ENCODE measurements at places on chromosomes 1 and 21. TPM values are rescaled to one million over a fixed set of nuclear protein-coding genes. Genes with fewer than 3 reads are reported as not detected.

Gene FCAMR
- 5.3 TPM for polyA plus RNA-seq

GRCh38 chr1:199282751-199283305, 644.0 kb downstream of the PTPRC start:
- no peak overlapping the region for H3K4me3 ChIP-seq
- H3K27me3 ChIP-seq = no peaks in the 10 kb centered on the region
- no peaks in the 10 kb centered on the region for H3K36me3 ChIP-seq
- no peak overlapping the region for H3K27ac ChIP-seq
- no peak for DNase-seq
- H3K4me1 ChIP-seq = no peaks in the 10 kb centered on the region

GRCh38 chr1:230821346-230821745, 47.0 kb downstream of the C1orf198 start:
- no peaks in the 10 kb centered on the region for H3K36me3 ChIP-seq
- no peak for DNase-seq
- H3K4me3 ChIP-seq = no peak overlapping the region
- H3K27ac ChIP-seq = no peak overlapping the region
- H3K4me1 ChIP-seq = peaks cover 27% of the 10 kb centered on the region
- H3K27me3 ChIP-seq = no peaks in the 10 kb centered on the region

Gene F3
- 66.7 TPM for polyA plus RNA-seq

GRCh38 chr1:182507685-182508084, 57.7 kb downstream of the RGSL1 start:
- no peaks in the 10 kb centered on the region for H3K36me3 ChIP-seq
- H3K4me1 ChIP-seq = no peaks in the 10 kb centered on the region
- H3K27ac ChIP-seq = no peak overlapping the region
- no peak overlapping the region for H3K4me3 ChIP-seq
- peak; percentile 66 for DNase-seq

Gene ADCY10
- 0.25 TPM for polyA plus RNA-seq

- no peaks in the 10 kb centered on the region for H3K36me3 ChIP-seq
- no peak for DNase-seq
- peaks cover 3% of the 10 kb centered on the region for H3K4me1 ChIP-seq
- no peaks in the 10 kb centered on the region for H3K27me3 ChIP-seq
These were observed 46.4 kb upstream of the DPT start for GRCh38 chr1:168775366-168775765.

Gene RIPK4
- polyA plus RNA-seq = 22.2 TPM

- no peak overlapping the region for H3K27ac ChIP-seq
- no peak for DNase-seq
- peaks cover 59% of the 10 kb centered on the region for H3K36me3 ChIP-seq
- no peak overlapping the region for H3K4me3 ChIP-seq
- H3K27me3 ChIP-seq = no peaks in the 10 kb centered on the region
These were observed 34.9 kb downstream of the FAM151A start for GRCh38 chr1:54588377-54588776.

- no peaks in the 10 kb centered on the region for H3K27me3 ChIP-seq
- H3K4me3 ChIP-seq = no peak overlapping the region
- no peak for DNase-seq
- no peaks in the 10 kb centered on the region for H3K36me3 ChIP-seq
These were observed 717.9 kb upstream of the CXADR start for GRCh38 chr21:16794950-16795349.

DNA sequence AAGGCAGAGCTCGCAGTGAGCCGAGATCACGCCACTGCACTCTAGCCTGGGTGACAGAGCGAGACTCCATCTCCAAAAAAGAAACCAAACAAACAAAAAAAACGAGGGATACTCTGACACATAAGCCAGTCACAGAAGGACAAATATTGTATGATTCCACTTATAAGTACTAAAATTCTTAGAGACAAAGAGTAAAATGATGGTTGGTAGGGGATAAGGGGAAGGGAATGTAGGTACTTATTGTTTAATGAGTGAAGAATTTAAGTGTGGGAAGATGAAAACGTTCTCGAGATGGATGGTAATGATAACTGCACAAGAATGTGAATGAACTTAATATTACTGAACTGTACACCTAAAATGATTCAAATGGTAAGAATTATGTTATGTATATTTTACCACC, 66.7 kb upstream of the GUCA2A start:
- no peaks in the 10 kb centered on the region for H3K4me1 ChIP-seq
- H3K36me3 ChIP-seq = no peaks in the 10 kb centered on the region
- no peak for DNase-seq
- H3K27ac ChIP-seq = no peak overlapping the region
- H3K27me3 ChIP-seq = no peaks in the 10 kb centered on the region

Gene LIN28A
- polyA plus RNA-seq = 0.03 TPM

Gene FAM177B
- 5.5 TPM for polyA plus RNA-seq

- no peak overlapping the region for H3K4me3 ChIP-seq
- no peak for DNase-seq
- no peak overlapping the region for H3K27ac ChIP-seq
- H3K27me3 ChIP-seq = peaks cover 11% of the 10 kb centered on the region
- H3K36me3 ChIP-seq = no peaks in the 10 kb centered on the region
- no peaks in the 10 kb centered on the region for H3K4me1 ChIP-seq
These were observed 37.2 kb upstream of the CRNN start for GRCh38 chr1:152451254-152451653.

DNA sequence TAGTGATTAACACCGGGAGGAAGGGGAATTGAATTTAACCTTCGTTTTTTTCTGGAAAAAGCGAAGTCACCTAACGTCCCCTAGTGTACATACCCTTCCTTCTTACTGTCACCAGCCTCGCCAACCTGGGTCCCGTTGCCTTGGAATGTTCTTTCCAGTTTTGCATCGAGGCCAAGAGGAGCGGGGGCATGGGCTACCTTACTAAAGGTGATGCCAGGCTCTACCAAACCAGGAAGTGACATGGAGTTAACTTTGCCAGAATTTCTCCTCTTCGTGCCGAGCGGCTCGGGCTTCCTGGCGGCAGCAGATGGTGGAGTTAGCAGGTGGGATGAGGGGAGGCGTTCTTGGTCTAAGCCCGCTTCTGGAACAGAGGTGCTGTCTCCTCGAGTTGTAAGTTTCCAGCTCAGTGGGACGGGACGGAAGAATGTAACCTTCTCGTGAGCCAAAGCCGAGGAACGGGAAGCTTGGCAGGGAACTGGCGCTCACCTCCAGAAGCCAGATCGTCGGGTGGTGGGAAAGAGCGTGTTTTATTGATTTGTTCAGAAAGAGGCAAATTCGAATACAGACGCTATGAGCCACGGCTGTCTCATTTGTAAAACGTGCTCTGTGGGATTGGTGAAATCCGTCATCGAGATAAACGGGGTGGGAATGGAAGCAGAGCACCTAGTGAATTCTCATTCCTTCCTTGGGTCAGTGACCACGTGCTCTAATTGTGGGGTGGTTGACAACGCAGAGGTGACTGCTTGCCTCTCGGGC, 486 bp downstream of the NIPAL3 start:
- peak overlapping the region; percentile 72 for H3K4me3 ChIP-seq
- peaks cover 28% of the 10 kb centered on the region for H3K4me1 ChIP-seq
- peak overlapping the region; percentile 65 for H3K27ac ChIP-seq
- no peak for DNase-seq
- H3K36me3 ChIP-seq = peaks cover 7% of the 10 kb centered on the region

GRCh38 chr1:114315631-114316030, 162.0 kb upstream of the SYT6 start:
- no peak overlapping the region for H3K27ac ChIP-seq
- no peaks in the 10 kb centered on the region for H3K4me1 ChIP-seq
- DNase-seq = no peak
- no peaks in the 10 kb centered on the region for H3K36me3 ChIP-seq
- H3K4me3 ChIP-seq = no peak overlapping the region
- no peaks in the 10 kb centered on the region for H3K27me3 ChIP-seq

- H3K36me3 ChIP-seq = no peaks in the 10 kb centered on the region
- no peaks in the 10 kb centered on the region for H3K27me3 ChIP-seq
- H3K27ac ChIP-seq = no peak overlapping the region
- no peak for DNase-seq
- H3K4me1 ChIP-seq = no peaks in the 10 kb centered on the region
These were observed 262.8 kb downstream of the TPR start for GRCh38 chr1:186112280-186112679.

GRCh38 chr1:167401260-167401873, 117.0 kb downstream of the CD247 start:
- H3K27ac ChIP-seq = no peak overlapping the region
- H3K27me3 ChIP-seq = no peaks in the 10 kb centered on the region
- DNase-seq = peak; percentile 61
- H3K36me3 ChIP-seq = peaks cover 27% of the 10 kb centered on the region
- no peak overlapping the region for H3K4me3 ChIP-seq
- H3K4me1 ChIP-seq = no peaks in the 10 kb centered on the region

Gene RIMS3
- polyA plus RNA-seq = 6.9 TPM

Gene TCHHL1
- not detected for polyA plus RNA-seq

DNA sequence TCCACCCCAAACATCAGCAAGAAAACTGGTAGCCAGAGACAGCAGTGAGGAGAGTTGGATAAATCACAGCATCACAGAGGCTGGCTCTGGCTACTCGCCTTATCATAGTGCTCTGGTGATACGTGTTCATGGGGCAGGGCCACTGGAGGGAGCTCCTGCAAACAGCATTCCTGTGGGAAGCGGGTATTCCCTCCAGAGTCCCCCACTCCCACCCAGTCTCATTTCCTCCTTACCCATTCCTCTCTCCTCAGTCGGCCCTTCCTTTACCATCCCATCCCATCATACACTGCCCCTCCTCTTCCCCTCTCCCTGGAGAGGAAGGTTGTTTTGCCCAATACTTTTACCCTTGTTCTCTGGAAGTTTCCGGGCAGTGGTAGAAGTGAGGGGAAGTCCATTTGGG, 7.1 kb downstream of the NHLH2 start:
- H3K27ac ChIP-seq = no peak overlapping the region
- no peak overlapping the region for H3K4me3 ChIP-seq
- H3K27me3 ChIP-seq = peaks cover 60% of the 10 kb centered on the region
- no peaks in the 10 kb centered on the region for H3K36me3 ChIP-seq

GRCh38 chr1:44151808-44152207, 10.4 kb upstream of the KLF18 start:
- H3K4me1 ChIP-seq = no peaks in the 10 kb centered on the region
- H3K27me3 ChIP-seq = peaks cover 5% of the 10 kb centered on the region
- H3K27ac ChIP-seq = no peak overlapping the region
- DNase-seq = no peak
- H3K4me3 ChIP-seq = no peak overlapping the region

Gene ADGRL4
- polyA plus RNA-seq = 5.6 TPM

DNA sequence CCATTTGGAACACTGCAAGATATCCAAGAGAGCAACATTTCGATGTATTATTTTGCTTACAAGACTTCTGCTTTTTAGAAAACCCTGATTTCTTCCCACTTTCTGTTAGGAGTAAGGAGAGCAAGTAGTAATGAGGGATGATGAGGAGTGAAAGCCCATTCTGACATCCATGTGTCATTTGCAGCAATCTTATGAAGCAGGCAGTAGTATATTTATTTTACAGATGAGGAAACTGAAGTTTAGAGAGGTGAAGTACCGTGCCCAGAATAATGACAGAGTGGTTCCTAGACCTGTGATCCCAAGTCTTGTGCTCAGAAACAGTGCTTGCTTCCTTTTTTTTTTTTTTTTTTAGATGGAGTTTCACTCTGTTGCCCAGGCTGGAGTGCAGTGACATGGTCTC, 7.1 kb upstream of the ZSCAN20 start:
- H3K27ac ChIP-seq = no peak overlapping the region
- no peaks in the 10 kb centered on the region for H3K4me1 ChIP-seq
- no peaks in the 10 kb centered on the region for H3K36me3 ChIP-seq
- H3K27me3 ChIP-seq = no peaks in the 10 kb centered on the region

GRCh38 chr1:42941640-42942330, 16.9 kb downstream of the SLC2A1 start:
- DNase-seq = no peak
- H3K4me1 ChIP-seq = peaks cover 78% of the 10 kb centered on the region
- H3K27ac ChIP-seq = peak overlapping the region; percentile 94
- peaks cover 51% of the 10 kb centered on the region for H3K36me3 ChIP-seq
- H3K27me3 ChIP-seq = no peaks in the 10 kb centered on the region
- no peak overlapping the region for H3K4me3 ChIP-seq

GRCh38 chr1:168136709-168137514, at the start of gene GPR161:
GPR161 (minus strand) TSS chr1:168136930; CDS start chr1:168104850, 32,080 bp downstream.
- H3K4me1 ChIP-seq = peaks cover 9% of the 10 kb centered on the region
- peak within 1 kb of the TSS; percentile 67 for H3K27ac ChIP-seq
- no peaks in the 10 kb centered on the region for H3K27me3 ChIP-seq
- peak within 1 kb of the TSS; percentile 76 for H3K4me3 ChIP-seq
- no peaks in the 10 kb centered on the region for H3K36me3 ChIP-seq

Gene PERM1
- 0.22 TPM for polyA plus RNA-seq

Gene TXNIP
- 607 TPM for polyA plus RNA-seq

DNA sequence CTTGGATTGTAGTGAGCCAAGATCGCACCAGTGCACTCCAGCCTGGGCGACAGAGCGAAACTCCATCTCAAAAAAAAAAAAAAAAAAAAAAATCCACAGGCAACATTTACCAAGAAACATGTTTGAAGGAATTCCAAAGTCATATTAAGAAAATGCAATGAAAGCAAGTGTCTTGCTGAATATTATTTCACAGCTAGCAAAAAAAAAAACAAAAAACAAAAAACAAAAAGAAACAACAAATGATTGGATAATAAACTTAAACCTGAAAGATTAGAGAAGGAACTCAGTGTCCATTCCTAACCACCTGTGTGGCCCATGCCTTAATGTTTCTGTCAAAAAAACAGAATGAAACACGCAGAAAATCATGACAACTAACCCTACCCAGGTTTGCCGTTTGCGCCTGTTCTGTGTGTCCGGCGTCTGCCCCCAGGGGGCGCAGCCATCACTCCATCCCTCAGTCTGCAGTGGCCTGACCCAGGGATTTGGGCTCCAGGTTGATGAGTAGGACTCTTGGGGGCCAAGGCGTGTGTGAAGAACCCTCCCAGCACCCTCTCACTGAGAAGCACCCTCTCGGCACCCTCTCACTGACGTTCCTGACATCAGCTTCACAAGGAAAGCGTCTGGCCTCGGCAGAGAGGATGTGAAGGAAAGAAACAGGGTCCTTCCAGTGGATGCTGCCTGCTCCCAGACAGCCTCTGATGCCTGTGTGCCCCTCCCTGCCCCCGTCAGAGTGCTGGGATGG, 19.2 kb upstream of the PTTG1IP start:
- no peaks in the 10 kb centered on the region for H3K36me3 ChIP-seq
- DNase-seq = no peak
- H3K27me3 ChIP-seq = peaks cover 8% of the 10 kb centered on the region
- no peak overlapping the region for H3K27ac ChIP-seq
- peaks cover 7% of the 10 kb centered on the region for H3K4me1 ChIP-seq

Gene SLC9C2
- 0.06 TPM for polyA plus RNA-seq

- no peaks in the 10 kb centered on the region for H3K27me3 ChIP-seq
- DNase-seq = no peak
- H3K36me3 ChIP-seq = peaks cover 8% of the 10 kb centered on the region
- no peak overlapping the region for H3K4me3 ChIP-seq
- no peaks in the 10 kb centered on the region for H3K4me1 ChIP-seq
- no peak overlapping the region for H3K27ac ChIP-seq
These were observed 81.5 kb downstream of the STUM start for GRCh38 chr1:226629896-226630550.

Measured in large intestine (tissue), 12 donors.